ENCODE measurements at places on chromosomes 2 and 18.

DNA sequence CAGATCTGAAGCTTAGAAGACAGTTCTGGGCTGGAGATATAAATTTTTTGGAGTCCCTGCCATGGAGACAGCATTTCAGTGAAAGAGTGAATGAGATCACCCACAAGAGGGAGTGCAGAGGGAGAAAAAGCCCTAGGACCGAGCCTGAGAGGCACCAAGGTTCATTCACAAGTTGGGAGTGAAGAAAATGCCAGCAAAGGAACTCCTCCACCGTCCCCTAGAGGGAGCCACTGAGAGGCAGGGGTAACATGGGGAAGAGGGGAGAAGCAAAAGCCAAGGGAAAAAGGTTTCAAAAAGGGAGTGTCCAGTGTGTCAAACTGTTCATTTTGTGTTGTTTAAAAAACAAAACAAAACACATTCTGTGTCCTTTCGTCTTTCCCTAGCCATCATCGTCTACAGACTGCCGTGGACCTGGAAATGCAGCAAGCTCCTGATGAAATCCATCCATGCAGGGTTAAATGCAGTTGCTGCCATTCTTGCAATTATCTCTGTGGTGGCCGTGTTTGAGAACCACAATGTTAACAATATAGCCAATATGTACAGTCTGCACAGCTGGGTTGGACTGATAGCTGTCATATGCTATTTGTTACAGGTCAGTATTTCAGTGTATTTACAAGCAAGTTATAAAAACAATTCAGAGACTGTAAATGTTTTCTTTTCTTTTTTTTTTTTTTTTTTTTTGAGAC is 19.1 kb downstream of the CYBRD1 start:
- peak; percentile 25 for DNase-seq

- DNase-seq, result no peak
Observed at GRCh38 chr2:42568401-42569115, at the start of gene MTA3. Gene MTA3 (plus strand): TSS chr2:42568632. CDS start chr2:42568746, 114 bp downstream.

- DNase-seq, result no peak
Observed at GRCh38 chr2:241288324-241288888, 27.1 kb downstream of the HDLBP start.

- DNase-seq, result no peak
Observed at GRCh38 chr2:69307579-69308064, 79.4 kb downstream of the GFPT1 start.

DNA sequence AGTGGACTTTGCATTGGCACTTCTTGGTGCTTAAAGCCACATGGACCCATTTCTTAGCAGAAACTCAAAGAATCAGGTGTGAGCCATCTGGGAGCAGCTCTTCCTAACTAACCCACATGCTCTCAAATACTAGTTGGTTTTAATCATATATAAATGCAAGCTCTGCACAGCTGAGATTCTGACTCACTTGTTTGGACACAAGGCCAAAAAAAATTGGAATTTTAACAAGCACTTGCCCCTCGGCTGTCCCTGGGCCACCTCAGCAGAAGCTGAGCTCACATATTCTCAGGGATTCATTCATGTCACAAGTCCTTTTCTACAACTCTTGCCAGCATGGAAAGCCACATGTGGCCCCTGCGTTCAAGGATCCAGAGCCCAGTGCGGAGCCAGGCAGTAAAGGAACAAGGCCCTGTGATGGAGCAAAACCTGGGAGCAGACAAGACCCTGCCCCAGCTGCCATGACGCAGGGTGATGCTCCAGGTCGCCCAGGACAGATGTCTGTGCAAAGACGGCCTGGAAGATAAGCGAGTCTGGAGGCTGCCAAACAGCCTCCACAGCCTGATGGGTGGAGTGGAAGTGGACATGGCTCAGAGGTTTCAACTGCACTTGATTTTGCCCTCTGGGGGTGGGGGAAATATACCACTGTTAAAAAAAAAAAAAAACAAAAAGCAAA is 266.5 kb downstream of the EIPR1 start:
- no peak for DNase-seq

Measured in A172 (cell line).